ENCODE measurements at places on chromosomes 12 and 14.

DNA sequence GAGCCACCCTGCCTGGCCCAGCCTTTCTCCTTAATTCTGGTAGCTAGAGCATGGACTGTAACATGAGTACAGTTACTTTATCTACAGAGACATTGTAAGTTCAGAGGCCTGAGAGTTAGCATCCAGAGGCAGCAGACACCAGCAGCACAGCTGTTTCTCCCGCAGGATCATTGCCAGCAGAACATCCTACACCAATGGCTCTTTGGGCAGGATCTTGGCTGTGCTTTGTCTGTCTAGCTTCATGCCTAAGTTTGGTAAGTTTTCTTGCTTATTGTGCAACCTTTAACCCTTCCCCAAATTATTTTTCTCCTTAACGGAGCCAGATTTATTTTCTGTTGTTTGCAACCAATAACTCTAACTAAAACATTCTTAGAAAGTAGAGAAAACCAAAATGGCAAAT, 21.6 kb downstream of the C12orf71 start:
- no peak for DNase-seq

DNA sequence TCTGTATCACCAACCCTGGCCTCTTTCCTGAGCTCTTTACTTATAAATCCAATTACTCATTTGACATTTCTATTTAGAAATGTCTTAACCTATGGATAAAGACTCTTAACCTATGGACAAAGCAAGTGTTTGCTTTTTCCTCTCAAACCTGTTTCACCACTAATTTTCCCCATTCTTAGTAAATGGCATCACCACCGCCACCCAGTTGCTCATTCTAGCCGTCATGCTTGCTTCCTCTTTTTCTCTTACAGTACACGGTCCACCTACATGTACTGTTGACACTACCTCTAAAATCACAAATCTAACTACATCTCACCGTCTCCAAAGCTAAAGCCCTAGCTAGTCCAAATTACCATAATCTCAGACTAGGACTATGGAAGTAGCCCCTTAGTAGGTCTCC, 60.0 kb downstream of the CAPS2 start:
- DNase-seq = no peak

GRCh38 chr14:68637106-68638021, 155.5 kb downstream of the ZFP36L1 start:
- DNase-seq = no peak

GRCh38 chr12:108838194-108839017, 19.0 kb downstream of the SSH1 start:
- peak; percentile 10 for DNase-seq

DNA sequence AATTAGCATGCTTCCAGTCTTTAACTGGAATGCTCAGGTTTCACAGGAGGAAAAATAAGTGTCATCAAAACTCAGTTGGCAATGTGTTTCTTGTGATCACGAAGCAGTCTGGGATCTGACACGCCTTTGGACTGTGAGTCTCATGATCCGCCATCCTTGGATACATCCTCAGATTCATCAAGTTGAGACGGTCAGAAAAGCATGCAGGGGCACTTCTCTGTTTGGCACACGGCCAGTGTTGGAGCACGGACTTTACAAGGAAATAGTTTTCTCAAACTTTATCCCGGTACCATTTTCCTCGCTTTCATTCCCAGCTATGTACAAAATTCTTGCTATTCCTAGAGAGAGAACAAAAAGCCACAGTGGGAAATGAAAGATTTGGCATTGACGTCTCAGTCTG, 88.4 kb upstream of the PARP11 start:
- DNase-seq = no peak

DNA sequence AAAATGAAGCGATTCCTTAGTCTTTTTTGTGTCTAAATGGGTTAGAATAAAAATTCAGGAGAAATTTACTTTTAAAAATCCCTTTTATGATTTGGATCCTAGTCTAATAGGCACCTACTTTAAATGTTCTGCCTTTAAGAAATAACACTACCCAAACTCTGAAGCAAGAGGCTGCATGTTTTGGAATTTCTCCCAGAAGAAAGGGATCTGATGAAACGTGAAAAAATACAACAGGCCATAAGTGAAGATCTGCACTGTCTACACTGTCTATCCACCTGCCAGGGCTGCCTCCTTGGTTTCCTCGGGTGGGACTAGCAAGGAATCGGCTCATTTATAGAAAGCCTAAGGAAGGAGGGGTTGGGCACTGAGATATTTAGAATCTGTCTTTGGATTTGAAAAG, 22.1 kb downstream of the ACVR1B start:
- DNase-seq = no peak

GRCh38 chr12:18160901-18161300, 70.9 kb upstream of the RERGL start:
- no peak for DNase-seq

GRCh38 chr14:79420725-79421124, 790.6 kb downstream of the DIO2 start:
- no peak for DNase-seq

DNA sequence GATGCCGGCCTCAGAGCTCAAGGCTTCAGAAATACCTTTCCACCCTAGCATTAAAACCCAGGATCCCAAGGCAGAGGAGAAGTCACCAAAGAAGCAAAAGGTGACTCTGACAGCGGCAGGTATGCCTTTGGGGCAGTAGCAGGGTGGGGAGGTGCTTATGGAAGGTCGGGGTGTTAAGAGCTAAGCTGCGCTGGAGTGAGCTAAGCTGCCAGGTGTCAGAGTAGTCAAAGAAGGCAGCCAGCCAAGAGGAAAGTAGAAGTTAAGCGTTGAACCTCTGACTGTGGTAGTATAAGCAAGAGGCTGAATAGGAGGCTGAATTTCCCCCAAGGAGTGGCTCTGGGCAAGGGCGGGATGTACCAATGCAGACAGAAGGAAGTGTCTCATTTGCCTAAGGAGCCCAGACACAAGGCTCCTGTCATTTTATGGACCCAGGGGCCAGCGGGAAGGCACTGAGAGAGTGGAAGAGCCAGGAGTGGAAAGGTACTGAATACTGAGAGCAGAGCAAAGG, 29.2 kb downstream of the DYRK4 start:
- no peak for DNase-seq

- no peak for DNase-seq
Measured at GRCh38 chr14:55221968-55222367, 30.6 kb upstream of the DLGAP5 start.

- DNase-seq = no peak
Measured at GRCh38 chr14:98932431-98933325, 339.3 kb downstream of the BCL11B start.

Measured in naive thymus-derived CD8-positive, alpha-beta T cell (primary cell).